Activated naive CD8-positive, alpha-beta T cell treated with anti-CD3 and anti-CD28 coated beads, Interleukin-2, amount 50 U/mL, for 16 hours (primary cell): ENCODE measurements at places on chromosomes 1 and 21.

GRCh38 chr1:26215246-26215645 is 18.8 kb upstream of the CEP85 start:
- DNase-seq = no peak

- DNase-seq = no peak
Observed at GRCh38 chr1:160007577-160008200, 24.1 kb downstream of the PIGM start.

DNA sequence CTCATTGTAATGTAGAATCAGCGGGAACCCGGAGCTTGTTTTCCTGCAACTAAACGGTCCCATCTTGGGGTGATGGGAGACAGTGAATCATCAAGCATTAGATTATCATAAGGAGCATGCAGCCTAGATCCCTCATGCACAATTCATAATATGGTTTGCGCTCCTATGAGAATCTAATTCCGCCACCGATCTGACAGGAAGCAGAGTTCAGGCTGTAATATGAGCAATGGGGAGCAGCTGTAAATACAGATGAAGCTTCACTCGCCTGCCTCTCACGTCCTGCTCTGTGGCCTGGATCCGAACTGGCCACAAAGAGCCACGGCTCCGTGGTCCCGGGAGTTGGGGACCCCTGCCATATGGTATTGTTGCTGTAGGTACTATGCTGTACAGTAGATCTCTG is 1.6 kb downstream of the IFI44 start:
- DNase-seq = no peak

DNA sequence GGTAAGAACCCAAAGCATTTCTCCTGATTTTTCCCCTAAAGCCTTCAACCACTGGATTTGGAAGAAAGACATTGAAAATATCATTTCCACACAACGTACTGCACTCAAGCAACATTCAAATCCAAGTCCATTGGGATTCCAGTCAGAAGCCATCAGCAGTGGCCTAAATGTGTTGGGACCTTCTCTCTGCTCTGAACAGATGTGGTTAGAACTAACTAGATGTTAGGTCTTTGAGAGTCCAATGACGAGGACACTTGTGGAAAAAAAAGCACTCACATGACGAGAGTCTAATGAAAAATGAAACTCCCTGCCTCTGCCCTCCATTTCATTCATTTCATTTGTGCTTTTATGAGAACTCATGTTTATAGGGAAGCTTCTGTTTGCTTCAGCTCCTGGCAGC is 382.3 kb downstream of the SIPA1L2 start:
- DNase-seq = no peak

DNA sequence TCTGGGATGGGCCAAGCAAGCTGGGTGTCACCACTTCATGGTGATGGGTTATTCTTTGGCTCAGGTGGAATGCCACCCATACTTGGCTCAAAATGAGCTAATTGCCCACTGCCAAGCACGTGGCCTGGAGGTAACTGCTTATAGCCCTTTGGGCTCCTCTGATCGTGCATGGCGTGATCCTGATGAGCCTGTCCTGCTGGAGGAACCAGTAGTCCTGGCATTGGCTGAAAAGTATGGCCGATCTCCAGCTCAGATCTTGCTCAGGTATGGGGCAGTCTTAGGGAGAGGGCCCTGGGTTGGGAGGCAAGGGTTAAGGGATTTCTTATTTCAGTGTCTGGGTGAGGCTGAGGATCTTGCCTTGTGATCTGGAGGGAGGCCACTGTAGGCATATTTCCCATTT is 15.4 kb upstream of the NASP start:
- no peak for DNase-seq

DNA sequence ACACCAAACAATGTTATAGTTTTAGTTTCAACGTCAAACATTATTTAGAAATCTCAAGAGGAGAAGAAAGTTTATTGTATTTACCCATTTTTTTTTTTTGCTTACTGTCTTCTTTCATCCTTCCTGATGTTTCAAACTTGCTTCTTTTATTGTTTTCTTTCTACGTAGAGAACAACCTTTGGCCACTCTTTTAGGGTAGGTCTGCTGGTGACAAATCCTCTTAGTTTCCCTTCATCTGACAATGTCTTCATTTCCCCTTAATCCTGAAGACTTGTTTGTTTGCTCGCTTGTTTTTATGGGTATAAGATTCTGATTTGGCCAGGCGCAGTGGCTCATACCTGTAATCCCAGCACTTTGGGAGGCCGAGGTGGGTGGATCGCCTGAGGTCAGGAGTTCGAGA is 89.1 kb downstream of the RHOU start:
- DNase-seq = no peak

DNA sequence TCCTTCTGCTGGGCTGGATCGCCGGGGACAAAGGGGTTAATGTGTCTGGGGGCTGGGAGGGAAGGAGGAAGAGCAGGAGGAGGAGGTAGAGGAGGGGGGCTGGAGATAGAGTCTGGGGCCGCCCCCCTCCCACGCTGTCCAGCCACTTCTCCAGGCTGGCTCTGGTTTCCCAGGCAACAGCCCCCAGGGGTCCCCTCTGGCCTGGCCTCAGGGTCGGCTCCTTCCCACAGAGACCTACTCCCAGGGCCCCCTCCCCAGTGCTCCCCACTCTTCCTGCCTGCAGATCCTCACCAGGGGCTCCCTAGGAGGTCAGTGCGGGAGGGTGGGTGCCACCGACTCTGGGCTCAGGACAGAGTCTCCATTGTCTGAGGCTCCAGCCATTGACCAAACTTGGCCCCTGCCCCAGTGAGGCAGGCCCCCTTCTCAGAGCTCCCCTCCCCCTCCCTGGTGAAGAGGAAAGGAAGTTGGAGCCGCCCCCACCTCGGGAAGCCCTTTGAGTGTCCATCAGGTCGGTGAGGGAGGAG is 34.1 kb downstream of the ARHGEF10L start:
- DNase-seq = no peak

DNA sequence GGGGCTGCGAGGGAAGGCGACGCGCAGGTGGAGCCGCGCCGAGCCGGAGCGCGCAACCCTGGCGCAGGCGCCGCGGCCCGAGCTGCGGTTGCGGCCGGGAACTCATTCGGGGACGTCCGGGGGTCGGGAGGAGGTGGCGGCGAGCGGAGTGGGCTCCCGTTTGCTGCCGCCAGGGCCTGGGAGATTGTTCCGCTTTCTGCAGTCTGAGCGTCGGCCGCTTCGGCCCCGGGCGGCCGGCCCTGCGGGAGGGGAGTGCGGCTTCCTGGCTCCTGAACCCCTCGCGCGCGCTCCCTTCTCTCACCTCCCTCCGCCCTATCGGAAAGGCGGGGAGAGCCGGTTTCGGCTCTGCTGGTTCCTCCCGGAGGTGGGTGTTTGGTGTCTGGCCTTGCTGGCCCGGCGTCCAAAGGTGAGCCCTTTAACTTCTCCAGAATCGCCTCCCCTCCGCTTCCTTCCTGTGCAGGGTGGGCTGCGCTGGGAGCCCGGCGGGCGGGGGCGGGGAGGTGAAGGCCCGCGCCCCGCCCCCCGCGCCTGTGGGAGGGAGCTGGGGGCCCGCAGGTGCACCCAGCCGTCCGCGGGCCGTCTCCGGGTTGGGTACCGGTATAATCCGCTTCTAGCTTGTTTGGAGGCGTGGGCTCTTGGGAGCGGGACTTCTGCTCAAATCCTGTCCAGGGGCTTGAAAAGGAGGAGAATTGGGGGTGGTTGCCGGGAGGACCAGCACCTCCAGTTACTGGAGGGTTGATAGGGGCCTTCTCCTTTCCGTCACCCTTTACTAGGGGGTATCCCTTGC is 683 bp downstream of the LRRC8D start:
- DNase-seq = peak; percentile 29

DNA sequence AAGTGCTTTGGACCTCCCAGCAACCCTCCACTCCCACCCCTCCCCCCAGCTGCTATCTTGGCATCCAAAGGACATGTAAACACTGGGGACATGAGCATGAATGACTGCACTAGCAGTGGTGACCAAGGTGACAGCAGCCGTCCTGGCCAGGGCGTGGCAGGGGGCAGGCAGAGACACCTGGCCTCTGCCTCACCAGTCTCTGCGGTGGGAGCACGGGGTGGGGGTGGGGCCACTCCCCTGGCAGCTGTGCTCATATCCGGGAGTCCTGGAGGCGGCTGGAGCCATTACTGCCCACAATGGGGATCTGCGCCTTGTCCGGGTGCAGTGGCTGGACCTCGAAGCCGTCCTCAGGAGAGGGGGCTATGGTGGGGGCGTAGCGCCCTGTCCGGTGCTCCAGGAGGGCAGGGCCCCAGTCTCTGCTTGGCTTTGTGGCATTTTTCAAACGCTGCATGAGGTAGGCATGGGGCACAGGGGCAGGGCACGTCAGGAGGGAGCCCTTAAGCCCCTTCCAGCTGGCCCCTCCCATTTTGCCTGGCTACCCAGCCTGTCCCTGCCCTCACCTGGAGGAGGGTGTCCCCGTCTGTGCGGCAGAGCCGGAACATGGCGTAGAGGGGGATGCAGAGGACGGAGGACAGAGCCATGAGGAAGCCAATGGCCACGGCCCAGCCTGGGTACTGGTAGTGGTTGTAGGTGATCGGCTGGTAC is 6.0 kb downstream of the CCDC24 start:
- no peak for DNase-seq

DNA sequence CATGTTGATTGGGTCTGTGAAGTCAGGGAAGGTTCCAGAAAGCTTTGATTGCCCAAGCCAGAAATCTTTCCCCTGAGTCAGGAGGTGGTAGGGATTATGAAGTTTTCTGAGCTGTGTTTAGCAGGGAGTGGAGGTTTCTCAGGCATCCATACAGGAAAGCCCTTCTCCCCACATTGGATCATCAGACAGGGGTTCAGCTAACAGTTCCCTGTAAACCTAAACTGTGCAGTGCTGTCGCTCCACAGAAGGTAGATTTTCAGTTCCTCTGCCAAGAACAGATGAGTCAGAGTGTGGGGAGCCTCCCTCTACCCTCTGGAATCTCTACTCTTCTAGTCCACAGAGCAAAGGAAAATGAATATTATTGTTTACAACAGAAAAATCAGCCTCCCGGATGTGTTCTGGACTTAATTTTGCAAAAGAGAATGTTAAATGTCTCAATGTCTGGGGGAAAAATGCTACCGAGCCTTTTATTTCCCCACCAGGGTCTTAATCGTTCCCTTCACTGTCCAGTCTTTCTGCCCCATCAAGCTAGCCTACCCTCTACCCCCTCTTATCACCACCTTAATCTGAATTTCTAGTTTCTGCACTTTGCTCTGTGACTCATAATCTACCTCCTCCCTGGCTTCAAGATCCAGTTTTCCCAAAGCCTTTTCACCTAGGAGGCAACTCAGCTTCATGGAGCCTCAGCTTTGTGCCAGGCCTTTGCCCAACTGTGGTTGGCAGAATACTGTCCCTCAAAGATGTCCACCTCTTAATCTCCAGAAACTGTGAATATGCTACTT is 355.6 kb downstream of the PRDM2 start:
- DNase-seq = no peak

- no peak for DNase-seq
Observed at GRCh38 chr1:228147151-228147693, 2.5 kb upstream of the GJC2 start.

- DNase-seq = no peak
Observed at GRCh38 chr1:170001266-170001665, 73.2 kb downstream of the KIFAP3 start.

DNA sequence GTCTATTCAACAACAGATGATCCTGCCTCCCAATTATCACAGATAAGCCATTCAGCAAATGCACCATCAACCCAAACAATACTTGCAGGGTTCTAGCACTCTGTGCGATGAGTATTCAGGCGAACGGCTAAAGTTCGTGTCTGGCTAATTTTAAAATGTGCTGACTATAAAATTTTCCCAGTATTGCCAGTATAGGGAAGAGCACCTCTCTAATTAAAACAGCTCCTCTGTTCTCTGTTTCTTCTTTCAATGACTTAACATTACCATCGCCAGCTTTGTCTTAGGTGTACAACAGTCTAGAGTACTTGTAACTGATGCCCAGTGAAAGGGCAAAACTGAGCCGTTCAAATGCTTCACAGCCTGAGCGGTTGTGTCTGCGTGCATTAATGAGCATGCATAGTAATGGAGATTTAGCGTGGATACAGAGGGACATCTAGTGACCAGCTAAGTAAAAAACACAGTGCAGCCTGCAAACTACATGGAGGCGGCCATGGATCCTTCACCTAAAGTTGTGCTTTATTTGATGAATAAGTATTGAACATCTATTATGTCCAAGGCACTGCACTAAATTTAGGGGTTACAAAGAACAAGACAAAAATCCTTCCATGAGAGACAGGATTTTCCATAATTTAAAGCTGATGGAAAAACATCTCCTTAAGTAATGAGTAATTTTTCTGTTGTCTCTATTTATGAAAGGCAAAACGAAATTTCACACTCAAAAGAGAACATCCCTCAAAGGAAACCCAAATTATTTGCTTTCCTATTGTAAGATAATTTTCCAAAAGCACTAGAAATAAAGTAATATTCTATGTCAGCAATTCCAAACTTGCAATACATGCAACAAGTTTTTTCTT is 120.0 kb downstream of the SETD4 start:
- no peak for DNase-seq

- DNase-seq = no peak
Observed at GRCh38 chr1:194807530-194808220, 1621.3 kb upstream of the B3GALT2 start.

DNA sequence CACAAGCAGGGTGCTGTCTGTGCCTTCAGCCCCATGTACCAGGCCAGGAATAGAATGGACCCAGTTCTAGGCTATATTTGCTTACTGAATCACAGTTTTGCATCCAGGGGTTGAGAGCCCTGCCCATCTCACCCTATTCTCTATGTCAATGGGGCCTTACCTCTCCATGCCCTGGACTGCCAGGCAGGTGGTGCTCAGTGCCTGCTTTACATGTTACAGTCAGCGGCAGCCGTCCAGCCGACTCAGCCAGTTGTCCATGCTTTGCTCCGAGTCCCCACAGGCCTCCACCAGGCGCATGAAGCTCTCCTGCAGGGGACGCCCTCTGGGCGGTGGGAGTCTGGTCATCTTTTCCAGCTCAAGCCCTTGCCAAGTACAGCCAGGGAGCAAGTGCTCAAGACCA is 12.2 kb upstream of the FAM167B start:
- DNase-seq = no peak

GRCh38 chr1:210272666-210273065 is 40.1 kb downstream of the SERTAD4 start:
- DNase-seq = no peak

- DNase-seq = no peak
Observed at GRCh38 chr1:246726255-246726679, 2.1 kb downstream of the SCCPDH start.

DNA sequence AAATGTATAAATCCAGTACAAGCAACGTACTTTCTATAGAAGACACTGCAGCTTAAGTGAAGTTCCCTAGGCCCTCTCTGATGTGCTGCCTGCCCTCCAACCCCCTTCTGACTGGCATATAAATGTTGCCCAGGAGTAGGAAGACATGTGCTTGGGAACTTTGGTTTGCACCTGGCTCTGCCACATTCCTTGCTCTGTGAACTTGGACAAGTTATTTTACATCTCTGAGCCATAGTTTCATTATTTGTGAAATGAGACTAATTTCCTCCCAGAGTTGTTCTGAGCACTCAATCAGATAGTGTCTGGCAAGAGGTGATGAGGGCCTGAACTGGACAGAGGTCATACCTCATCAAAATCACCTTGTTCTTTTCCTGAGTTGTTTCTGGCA is 3.5 kb upstream of the PHC2 start:
- DNase-seq = no peak

- DNase-seq = no peak
Observed at GRCh38 chr1:27589441-27589840, 14.5 kb downstream of the AHDC1 start.
